Activated T-cell treated with anti-CD3 and anti-CD28 coated beads for 1 hour (primary cell): ENCODE measurements at places on chromosomes 3 and 15.

- no peak for DNase-seq
These were observed 17.9 kb downstream of the SLC35A5 start for GRCh38 chr3:112579697-112580096.

DNA sequence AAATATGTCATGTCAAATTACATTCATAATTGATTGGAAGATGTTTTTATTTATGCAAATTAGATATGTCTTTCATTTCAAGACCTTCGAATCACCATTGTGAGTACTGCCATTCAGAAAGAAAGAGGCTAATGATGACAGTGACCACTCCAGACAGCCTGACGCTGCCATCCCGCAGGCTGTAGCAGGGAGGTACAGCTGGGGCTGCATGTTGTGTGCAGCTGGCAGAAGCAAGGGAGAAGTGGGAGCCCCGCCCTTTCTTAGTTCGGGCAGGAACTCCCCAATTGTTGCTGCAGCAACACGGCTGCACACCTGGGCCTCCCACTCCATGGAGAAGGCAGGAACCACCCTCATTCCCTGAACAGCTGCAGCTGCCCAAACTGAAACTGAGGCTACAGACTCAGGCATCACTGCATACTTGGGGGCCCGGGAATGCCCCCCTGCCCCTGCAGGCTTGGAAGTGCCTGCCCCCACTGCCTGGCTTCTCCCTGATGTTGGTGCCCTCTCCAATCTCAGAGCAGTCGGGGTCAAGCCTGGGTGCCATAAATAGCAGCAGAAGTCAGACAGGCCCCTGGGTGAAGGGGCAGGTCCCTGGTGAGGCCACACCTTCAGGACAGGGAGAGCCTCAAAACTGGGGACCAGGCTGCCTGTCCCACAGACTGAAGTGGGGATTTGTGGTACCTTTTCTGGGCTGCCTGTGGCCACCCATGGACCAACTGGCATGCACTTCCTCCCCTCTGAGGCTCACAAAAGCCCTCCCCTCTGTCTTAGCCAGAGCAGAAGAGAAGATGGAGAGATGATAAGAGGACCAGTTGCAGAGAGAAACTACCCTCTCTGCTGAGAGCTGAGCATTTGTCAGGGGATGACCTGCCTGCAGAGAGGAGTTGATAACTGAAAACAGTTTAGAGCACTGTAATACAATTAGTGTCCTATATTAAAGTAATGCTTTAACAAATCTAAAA lies 964.6 kb downstream of the SI start:
- DNase-seq: no peak

GRCh38 chr15:40782609-40783227 lies 12.9 kb downstream of the C15orf62 start:
- DNase-seq: peak; percentile 71

- no peak for DNase-seq
These were observed 129.8 kb downstream of the DLG1 start for GRCh38 chr3:197168606-197169005.

DNA sequence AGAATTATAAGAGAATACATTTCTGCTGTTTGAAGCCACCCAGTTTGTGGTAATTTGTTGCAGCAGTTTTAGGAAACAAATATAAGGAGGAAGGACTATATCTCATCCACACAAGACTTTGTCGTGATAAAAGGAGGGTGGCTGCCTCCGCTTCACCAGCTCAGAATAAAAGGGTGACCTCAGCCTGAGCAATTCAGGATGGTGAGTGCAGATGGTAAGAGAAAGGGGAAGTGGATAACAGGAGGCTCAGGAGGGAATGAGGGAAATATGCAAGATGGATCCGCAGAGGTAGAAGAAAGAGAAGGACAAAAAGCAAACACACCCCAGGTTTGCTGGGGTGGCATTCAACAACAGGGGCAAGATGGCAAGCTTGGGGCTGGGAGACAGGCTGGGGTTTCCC lies 108.1 kb upstream of the TNFAIP8L3 start:
- no peak for DNase-seq

DNA sequence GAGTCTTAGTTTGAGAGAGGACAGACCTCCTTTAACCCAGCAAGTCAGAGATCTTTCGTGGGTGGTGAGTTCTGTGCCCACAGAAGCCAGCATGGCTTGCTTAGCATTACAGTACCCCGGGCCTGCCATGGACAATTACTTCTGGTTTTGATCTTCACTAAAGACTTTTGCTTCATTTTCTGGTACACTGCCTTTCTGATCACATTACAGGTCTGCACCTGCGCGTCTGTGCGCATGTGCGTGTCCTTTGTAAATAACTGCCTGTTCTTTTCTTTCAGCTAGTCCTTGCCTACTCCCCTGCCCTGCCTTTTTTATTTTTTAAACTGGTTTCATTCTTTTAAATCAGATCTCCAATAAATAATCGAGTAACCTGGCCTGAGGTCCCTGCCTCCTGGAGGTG lies 57.1 kb upstream of the CMTM8 start:
- no peak for DNase-seq

DNA sequence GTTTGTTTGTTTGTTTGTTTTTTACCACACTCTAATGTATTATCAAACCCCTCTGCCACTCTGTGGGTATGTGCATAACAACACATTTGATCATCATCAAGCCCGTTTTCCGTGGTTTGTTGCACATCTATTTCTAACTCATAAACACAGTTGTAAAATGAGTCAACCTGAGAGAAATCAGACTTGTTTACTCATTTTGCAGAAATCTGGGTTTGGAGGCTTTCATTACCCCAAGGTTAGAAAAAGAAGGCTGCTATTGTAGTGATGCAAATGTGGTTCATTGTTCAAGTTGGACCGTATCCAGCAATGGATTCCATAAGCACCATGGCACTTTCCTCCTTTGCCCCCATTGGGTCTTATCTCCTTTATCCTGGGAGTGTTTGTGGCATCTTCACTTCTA lies 353.2 kb upstream of the SOX2 start:
- no peak for DNase-seq

DNA sequence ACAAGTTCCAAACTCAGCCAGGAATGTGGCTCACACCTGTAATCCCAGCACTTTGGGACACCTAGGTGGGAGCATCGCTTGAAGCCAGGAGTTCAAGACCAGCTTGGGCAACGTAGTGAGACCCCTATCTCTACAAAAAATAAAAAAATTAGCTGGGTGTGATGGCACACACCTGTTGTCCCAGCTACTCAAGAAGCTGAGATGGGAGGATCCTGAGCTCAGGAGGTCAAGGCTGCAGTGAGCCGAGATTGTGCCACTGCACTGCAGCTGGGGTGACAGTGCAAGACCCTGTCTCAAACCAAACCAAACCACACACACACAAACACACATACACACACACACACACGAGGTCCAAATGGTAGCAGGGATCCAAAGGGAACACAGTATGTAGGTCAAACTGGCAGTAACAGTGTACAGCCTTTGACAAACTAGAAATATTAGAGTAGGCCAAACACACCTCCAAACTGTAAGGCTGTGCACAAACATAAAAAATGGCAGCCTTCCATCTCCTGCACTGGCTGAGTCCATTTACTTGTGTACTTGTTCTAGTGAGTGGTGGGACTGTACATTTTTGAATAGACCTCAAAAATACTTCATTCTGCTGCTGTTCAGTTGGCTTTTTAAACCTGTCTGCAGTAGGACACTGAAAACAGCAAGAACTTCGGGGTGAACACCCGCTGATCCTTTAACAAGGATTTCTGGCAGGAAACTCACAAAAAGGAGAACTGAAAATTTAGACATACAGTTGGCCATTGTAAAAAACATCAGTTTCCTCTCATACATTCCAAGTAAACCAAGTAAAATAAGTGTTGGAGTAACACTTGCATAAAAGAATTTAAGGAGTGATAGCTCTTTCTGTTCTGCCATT lies 33.6 kb downstream of the INTS14 start:
- no peak for DNase-seq

GRCh38 chr3:58536501-58537411 lies at the start of gene ACOX2:
Gene ACOX2 (minus strand): TSS chr3:58537190. CDS start chr3:58535106, 2,084 bp downstream.
- no peak for DNase-seq

- DNase-seq: no peak
These were observed 56.3 kb upstream of the CGNL1 start for GRCh38 chr15:57319919-57320560.

DNA sequence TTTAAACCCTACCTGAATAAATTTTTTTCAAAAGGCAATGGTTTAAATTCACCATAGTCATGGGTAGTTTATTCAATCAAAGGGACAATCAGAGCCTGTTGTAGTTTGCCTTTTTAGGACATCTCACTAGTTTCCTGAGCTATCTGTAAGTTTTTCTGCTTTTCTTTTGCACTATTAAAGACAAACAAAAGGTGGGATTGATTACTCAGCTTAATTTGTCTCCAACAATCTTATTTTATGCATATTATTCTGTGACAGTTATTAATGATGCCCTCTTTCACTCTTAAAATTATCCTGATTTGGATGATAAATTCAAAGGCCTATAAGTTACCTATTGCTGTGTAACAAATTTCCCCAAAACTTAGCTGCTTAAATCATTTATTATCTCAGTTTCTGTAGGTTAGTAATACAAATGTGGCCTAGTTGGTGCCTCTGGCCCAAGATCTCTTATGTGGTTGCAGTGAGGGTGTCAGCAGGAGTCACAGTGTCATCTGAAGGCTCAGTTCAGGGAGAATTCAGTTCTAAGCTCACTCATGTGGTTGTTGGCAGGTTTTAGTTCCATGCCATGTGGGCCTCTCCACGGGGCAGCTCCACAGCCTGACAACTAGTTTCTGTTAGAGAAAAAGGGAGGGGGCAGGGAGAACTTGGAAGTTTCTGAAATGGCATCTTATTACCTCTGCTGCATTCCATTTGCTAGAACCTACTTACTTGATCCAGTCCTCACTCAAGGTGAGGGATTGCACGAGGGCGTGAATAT lies 16.0 kb downstream of the ARMC8 start:
- no peak for DNase-seq

DNA sequence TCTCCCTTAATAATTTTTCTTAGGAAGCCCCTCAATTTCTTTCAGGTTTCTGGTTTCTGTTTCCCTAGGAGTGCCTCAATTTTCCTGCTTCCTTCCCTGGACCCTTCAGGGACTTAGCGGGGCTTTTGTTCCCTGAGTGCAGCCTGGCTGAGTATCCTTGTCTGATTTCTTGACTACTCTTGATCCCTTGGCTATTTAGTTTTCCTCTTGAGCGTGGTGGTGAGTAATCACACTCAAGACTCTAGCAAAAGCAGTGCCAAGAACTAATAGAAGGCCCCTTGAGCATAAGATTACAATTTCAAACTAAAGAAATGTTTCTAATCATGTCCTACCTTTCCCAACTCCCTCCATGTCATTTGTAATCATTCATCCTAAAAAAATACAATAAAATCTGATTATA lies 94.3 kb upstream of the C3orf80 start:
- no peak for DNase-seq

- no peak for DNase-seq
These were observed 11.9 kb downstream of the HDAC11 start for GRCh38 chr3:13492048-13492447.

DNA sequence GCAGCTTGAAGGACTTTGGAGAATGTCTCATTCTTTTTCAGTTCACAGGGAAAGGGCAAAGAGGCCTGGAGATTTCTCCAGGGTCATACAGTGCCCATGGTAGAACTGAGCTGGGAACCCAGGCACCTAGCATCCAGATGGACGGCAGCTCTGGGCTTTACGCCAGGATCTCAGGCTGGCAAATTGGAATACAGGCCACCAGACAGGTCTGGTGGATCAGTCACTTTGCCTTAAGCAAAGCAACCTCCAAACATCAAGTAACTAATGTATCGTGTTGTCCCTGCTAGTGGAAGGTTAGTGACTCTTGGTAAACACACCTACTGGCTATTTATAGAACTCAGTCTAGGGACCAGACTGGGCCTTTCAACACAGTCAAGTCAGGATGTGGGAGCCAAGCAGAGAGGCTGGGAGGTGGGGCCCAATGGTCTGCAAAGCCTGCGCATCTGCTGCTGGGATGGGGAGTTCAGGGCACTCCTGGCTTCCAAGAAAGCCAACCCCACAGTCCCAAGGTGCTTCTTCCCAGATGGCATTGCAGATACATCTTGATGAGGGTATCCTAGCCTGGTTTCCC lies 30.2 kb downstream of the RPLP1 start:
- no peak for DNase-seq

- DNase-seq: no peak
These were observed 8.2 kb downstream of the ALG3 start for GRCh38 chr3:184240384-184241140.

DNA sequence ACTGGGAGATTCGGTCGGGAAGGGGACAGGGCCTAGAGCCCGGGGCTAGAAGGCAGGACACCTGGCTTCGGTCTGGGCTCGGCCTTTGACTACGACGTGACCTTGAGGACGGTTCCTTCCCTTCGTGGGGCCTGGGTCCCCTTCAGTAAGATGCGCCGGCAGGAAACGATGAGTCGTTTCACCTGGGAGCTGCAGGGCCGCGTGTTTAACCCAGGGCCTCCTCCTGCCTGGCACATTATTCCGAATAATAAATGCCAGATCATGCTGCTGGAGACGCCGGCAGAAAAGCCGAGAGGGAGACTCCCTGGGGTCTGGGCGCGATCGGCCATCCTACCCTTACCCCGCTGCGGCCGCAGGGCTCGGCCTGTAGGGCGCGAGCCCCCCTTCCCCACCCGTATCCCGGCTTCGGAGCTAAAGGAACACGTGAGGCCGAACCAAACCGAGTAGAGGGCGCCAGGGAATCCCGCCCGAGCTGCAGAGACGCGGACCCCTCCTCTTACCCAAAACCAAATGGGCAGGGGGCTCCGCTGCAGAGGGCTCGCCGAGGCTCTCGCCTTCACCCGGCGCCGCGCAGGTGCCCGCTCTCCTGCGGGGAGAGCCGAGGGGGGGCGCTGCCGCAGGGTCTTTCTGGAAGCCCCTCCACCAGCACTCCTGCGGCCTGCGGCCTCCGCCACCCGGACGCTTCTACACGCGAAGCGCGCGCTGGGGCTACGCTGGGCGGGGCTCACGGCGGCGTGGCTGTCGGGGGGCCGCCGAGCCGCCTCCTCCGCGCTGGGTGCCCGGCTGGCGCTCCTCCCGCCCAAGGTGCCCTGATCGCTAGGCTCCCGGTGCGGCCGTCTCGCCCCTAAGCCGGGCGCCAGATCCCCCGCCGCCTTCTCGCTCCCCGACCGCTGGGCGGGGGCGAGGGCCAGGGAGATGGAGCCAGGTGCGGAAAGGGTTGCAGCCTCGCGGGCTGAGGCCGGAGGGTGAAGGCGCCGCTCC lies at the start of gene BDH1:
TSS of gene BDH1 (minus strand) at position 688 of the 981 bp plus-strand sequence. CDS start 9,525 bp downstream, outside the sequence.
- DNase-seq: peak; percentile 46

DNA sequence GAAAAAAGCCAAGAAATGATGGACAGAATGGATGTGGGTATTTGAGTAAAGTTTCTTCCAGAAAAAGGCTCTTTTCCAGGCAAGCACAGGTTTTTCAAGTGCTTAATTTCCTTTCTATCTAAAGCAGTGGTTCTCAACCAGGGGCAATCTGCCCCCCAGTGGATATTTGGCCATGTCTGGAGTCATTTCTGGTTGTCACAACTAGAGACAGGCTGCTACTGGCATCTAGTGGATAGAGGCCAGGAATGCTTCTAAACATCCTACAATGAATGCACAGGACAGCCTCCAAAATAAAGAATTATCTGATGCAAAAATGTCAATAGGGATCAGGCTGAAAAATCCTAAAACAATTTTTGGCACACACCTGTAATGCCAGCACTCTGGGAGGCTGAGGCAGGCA lies 23.9 kb downstream of the SEC22C start:
- DNase-seq: no peak

DNA sequence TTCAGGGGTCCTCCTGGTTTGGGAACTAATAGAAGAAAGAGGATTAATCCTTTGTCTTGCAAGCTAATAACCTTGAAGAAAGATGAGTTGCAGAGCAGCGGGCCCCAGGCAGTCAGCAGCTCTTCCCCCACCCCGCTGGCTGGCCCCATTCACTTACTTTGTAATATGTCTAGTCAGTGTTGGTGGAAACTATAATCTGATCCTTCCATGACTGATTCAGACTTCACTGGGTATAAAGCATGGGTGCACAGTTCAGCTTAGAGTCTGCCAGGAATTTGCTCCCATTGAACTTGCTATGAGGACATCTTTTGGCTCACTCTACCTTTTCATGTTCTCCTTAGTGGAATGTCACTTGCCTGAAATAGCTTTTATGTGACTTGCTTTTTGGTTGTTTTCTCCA lies 117.7 kb downstream of the CCNL1 start:
- no peak for DNase-seq
